Natural killer cell (primary cell): ENCODE measurements at places on chromosomes 1 and 21. TPM values are rescaled to one million over a fixed set of nuclear protein-coding genes. Genes with fewer than 3 reads are reported as not detected.

The CENPF gene
- total RNA-seq = 6.6 TPM

The KLF17 gene
- not detected for total RNA-seq

The FAM177B gene
- total RNA-seq = not detected

The CXADR gene
- total RNA-seq = not detected

The S100A7 gene
- total RNA-seq = not detected

The TRAPPC3 gene
- 34.3 TPM for total RNA-seq

The C1orf167 gene
- total RNA-seq = 0.15 TPM

DNA sequence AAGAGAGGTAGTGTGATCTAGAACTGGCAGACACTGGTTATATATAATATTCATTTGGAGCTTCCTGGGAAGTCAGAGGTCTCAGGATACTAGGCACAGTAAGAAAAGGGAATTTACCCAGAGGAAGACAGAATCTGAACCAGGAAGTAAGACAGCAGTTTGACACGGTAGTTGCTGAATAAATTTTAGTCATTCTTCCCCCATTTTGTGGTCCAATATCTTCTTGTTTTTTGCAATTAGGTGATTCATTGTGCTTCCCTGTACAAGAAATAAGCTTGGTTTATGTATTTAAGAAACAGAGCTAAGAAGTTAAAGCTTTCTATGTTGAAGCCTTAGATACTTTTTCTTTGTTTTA lies 1.3 kb downstream of the TMEM167B start:
- peak; percentile 31 for DNase-seq

GRCh38 chr1:71267220-71267619 lies 186.4 kb upstream of the ZRANB2 start:
- no peak for DNase-seq

DNA sequence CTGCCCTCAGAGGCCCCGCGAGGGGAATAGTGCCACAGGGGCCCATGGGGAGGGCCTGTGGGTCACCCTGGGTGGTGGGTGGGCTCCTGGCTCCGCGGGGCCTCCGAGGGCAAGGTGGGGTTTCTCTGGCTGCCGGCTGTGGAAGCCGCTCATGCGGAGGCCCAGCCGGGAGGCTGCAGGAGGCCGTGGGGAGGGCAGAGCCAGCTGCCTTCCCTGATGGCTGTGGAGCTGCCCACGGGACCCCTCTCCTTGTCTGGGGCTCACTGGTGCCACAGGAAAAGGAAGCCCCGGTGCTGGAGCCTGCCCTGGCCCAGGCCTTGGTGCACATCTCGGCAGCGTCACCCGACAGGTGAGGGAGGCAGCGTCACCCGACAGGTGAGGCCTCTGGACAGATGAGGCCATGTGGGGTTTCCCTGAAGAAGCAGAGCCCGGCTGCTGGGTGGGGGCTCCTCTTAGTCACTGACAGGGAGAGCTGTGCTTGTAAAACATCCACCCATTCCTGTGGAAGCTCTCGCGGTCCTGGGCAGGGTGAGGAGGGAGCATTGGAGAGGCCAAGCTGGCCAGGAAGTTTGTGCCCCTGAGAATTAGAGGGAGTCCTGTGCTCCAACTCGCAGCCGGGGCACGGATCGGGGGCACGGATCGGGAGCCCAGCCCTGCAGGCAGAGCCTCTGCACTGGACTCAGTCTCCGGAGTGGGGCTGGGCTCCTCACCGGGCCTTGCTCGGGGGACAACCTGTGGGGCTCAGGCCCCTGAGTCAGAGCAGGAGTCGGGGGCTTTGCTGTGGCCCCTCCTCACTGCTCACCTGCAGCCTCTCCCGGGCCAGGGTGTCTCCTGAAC lies 6.1 kb downstream of the MIB2 start:
- no peak for DNase-seq

- no peak for DNase-seq
Measured at GRCh38 chr1:2347896-2348295, 43.5 kb downstream of the MORN1 start.

- DNase-seq = no peak
Measured at GRCh38 chr1:72432645-72433267, 150.4 kb upstream of the NEGR1 start.

DNA sequence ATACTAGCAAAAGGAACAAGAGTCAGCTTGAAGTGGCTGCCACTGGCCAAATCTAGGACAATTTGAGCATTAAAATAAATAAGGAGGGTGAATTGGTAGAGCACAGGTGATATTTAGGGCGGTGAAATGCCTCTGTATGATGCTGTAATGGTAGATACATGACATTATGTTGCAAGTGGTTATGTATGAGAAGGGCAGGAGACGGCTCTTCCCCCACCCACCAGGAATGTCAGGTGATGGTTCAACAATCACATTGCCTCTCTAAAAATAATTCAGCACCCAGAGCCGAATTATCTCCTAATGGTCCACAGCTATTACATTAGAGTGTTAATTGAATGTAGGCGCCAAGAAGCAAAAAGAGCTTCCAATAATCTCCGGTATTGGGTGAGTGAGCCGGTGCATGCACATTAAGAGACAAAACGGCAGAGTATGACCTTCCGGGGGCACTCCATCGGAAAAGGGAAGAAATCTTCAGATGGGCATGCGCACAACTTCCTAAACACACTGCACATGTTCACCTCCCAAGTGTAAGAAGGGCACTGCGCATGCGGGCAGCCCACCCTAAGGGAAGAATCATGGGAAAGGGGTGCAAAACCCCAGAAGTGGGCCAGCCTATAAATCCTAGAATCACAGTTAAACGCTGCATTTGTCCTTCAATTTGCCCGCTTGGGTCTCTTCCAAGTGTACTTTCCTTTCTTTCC lies 6.8 kb upstream of the IFNAR1 start:
- no peak for DNase-seq

DNA sequence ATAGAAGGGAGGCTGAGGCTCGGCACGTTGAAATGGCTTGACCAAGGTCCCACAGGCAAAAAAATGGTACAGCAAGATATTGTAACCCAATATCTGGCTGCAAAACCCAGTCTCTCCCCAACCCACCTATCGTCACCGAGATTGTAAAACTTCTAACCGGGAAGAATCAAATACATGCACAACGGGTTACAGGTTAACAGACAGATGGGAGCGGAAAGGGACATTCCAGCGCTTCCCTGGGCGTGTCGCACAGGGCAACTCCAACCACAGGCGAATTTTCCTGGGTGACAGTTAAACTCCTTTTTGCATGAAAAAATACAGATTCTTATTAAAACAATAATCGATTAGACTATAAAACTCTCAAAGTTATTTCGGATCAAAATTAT lies 31.8 kb upstream of the JUN start:
- no peak for DNase-seq

- no peak for DNase-seq
Measured at GRCh38 chr1:50979937-50980336, 9.9 kb downstream of the CDKN2C start.

DNA sequence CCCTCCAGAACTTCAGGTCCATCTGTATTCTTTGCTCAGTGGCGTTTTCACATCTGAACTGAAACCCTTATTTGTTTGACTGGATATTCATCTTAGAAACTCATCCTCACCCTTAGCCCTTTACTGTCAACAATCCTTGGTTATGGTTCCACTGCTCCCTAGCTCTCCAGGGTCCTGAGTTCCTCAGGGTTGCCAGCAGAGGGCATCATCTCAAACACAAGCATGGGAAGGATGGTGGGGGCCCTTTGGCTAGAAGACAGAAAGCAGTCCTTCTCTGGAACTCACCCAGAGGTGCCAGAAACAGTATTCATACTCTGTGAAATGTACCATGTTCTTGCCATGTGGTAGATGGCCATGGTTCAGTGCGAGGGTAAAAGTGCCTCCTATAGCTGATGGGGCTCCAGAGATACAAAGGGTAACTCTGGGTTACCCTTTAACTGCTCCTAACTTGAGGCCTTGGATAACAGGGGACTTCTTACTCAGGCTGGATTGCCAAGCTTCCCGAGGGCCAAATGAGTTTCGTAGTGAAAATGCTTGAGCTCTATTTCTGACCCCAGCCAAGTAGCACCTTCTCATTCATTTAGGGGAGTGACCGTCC lies 11.3 kb downstream of the NCSTN start:
- peak; percentile 49 for DNase-seq

- DNase-seq = no peak
Measured at GRCh38 chr1:114088392-114089299, 65.0 kb downstream of the SYT6 start.

- no peak for DNase-seq
Measured at GRCh38 chr21:36195613-36196012, 39.0 kb downstream of the DOP1B start.

DNA sequence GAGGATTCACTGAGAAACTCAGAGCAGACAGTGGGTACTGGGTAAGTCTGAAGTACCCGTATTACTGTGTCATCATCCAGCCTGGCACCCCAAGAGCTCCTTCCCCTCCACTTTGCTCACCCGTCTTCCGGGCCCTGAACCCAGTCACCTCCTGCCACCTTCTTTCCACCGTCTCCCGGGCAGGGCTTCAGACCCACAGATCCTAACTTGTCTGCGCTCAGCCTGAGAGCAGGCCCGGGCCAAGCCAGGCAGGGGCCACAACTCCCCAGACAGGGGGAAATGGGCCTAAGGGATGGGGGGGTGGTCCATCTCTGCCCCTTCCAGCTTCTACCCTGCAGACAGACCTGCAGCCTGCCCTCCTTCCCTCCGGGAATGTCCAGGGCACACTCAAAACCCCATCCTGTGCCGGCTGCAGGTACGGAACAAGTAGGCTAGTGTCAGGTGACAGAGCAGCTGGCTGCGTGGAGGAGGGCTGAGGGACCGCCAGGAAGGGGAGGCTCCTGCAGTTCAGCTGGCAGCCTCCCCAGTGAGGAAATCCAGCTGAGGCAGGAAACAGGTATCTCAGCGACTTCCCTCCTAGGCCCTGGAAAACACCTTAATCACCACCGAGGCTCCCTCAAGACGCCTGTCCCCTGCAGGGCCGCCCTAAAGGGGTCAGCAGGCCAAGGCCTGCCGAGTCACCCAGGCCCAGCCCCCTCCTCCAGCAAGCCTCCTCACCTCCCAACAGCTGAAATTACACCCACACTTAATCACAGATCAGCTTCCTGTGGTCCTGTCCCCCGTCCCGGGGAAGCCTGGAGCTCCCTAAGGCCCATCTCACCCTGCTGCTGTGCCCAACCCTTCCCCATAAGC lies 3.5 kb downstream of the HSPG2 start:
- peak; percentile 21 for DNase-seq

- no peak for DNase-seq
Measured at GRCh38 chr1:75087278-75087677, 46.9 kb upstream of the LHX8 start.

DNA sequence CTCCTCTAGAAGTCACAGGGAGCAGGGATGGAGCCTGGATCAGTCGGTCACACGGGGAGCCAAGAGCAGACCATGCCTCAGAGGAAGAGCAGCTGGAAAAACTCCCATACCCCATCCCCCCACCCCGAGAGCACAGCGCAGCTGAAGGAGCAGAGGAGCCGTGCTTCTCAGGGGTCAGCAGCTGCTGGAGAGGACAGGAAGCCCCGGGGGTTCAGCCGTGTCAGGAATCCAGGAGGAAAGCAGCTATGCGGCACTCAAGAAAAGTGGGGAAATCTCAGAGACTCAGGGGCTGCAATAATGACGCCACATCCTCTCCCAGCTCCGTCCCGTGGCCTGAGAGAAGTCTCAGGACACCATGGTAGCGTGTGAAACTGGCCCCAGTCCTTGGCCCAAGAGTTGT lies 102.3 kb downstream of the NPHP4 start:
- DNase-seq = no peak

DNA sequence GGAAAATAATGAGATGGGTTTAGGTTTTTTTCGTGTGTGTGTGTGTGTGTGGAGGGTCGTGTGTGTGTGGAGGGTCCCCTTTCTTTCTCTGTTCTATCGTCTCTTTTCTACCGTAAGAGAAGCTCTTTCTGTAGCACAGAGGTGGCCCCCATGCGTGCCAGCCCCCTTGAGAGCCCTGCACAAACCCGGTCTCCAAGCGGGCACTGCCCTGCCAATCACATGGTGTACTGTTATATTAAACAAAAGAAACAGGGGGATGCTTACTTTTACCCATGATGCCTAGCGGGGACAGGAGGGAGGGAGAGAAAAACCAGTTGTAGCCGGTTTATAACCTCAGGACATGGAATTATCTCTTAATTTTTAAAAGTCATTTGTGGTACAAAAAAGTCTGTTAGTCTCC lies 41.0 kb downstream of the GATAD2B start:
- DNase-seq = no peak
